Stimulated activated CD8-positive, alpha-beta memory T cell treated with anti-CD3 and anti-CD28 coated beads, Interleukin-4, amount 100 ng/mL, for 1 hour (primary cell): ENCODE measurements at places on chromosomes 16 and 17.

DNA sequence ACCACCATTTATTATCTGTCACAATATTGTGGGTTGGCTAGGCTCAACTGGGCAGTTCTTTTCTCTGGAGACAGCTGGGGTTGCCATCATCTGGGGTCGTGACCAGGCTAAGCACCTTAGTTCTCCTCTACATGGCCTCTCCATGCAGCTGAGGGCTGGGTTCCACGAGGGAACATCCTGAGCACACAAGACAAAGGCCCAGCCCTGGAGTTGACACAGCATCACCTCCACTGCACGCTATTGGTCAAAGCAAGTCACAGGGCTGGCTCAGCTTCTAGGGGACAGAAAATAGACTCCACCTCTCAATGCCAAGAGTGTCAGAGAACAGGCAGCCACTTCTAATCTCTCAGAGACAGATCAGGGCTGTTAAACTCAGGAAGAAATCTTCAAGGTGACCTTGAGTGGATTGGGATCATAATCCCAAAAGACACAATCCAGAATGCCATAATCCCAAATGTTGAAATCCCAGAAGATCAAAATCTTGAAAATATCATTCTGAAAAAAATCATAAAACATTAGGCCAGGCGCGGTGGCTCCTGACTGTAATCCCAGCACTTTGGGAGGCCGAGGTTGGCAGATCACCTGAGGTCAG is 13.0 kb upstream of the USP10 start:
- no peak for DNase-seq

GRCh38 chr17:17580662-17581470 is 10.6 kb downstream of the PEMT start:
- no peak for DNase-seq

DNA sequence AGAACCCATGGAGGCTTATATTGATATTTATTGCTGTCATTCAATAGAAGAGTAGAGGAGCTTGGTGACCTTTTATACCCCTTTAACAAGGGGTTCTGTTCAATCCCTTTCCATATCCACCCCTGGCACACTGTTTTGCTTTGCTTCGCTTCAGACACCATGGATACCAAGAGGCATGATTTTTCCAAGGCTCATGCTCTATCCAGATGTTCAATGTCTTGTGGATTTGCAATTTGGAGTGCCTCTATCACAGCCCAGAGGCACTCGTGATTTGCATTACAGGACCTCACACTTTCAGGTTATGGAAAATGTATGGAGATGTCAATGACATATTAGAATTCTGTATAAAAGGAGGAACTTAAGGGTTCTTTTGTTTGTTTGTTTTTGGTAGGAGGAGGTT is 21.5 kb downstream of the CFAP20 start:
- no peak for DNase-seq

- no peak for DNase-seq
These were observed 28.8 kb downstream of the TOM1L2 start for GRCh38 chr17:17943281-17943984.

DNA sequence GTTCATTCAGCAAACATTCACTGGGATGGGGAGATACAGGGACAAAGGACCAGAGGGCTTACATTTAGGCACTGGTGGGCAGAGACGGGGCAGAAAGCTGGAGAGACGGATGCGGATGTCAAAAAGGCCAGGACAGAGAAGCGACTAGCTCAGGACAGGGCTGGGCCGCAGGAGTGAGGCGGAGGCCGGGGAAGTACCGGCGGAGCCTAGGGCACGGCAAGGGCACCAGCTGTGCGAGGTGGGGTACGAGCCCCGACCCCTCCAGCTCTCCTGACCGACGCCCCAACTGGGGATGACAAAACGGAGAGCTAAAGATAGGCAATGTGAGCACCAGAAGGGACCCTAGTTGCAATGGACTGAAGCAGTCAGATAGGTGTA is 3.9 kb upstream of the SGCA start:
- no peak for DNase-seq

DNA sequence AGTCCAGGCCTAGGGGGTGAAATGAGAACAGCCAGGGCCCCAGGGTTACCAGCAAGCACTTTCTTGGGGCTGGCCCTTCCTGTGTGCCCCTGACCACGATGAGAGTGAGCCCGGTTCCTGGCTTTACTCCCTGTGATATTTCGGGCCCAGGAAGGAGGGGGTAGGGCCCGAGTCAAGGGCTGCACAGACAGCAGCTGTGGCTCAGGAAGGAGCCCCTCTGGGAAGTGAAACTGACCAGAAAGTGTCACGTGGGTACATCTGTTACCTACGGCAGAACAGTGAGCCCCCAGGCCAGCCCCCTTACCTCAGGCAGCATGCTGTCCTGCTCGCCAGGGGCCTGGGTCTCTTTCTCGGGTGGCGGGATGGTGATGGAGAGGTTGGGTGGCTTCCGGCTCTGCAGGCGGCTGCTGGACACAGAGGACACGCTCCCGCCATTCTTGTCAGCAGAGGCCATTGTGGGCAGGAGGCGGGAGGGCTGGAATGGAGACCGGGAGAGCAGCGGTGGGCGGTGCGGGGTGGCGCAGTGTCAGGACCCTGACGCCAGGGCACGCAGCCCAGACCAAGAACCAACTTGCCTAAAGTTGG is 13.8 kb downstream of the AANAT start:
- no peak for DNase-seq

- DNase-seq: no peak
These were observed 590.1 kb downstream of the WWOX start for GRCh38 chr16:78689536-78689935.
